Right lobe of liver (tissue), 6 donors: ENCODE measurements at places on chromosomes 5 and 9.

- no peak overlapping the region for H3K4me3 ChIP-seq
- no peaks in the 10 kb centered on the region for H3K36me3 ChIP-seq
- H3K27me3 ChIP-seq = no peaks in the 10 kb centered on the region
Measured at GRCh38 chr9:37542895-37543294, 33.3 kb downstream of the FBXO10 start.

GRCh38 chr9:131610231-131610761 is 65.0 kb downstream of the PRRT1B start:
- peaks cover 3% of the 10 kb centered on the region for H3K36me3 ChIP-seq
- H3K4me3 ChIP-seq = no peak overlapping the region
- no peaks in the 10 kb centered on the region for H3K27me3 ChIP-seq
- peaks cover 12% of the 10 kb centered on the region for H3K4me1 ChIP-seq
- no peak overlapping the region for H3K27ac ChIP-seq

DNA sequence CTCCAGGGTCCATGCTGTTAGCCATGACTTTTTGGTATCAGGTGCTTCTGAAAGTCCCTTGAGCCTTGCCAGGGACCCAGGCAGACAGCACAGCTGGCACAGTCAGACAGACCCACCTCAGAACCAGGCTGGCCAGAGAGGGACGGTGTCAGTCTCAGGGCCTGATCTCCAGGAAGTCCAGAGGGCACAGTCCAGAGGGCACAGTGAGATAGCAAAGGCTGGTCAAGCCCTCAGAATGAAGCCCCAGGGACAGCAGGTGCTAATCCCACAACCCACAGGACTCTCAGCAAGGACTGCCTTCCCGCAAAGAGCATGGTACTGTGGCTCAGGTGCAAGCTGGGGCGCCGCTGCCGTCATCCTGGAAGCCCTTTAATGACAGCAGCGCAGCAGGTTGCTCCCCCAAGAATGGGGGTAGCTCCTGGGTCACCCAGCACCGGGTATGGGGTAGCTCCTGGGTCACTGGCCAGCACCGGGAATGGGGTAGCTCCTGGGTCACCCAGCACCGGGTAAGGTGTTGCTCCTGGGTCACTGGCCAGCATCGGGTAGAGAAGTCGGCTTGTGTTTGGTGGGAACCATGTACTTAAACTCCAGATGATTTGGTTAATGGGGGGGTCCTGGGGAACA is 105.6 kb upstream of the PHYKPL start:
- peak overlapping the region; percentile 74 for H3K27ac ChIP-seq
- peak; percentile 91 for DNase-seq
- H3K27me3 ChIP-seq = no peaks in the 10 kb centered on the region
- H3K36me3 ChIP-seq = no peaks in the 10 kb centered on the region
- peak overlapping the region; percentile 64 for H3K4me3 ChIP-seq
- H3K4me1 ChIP-seq = peaks cover 4% of the 10 kb centered on the region

DNA sequence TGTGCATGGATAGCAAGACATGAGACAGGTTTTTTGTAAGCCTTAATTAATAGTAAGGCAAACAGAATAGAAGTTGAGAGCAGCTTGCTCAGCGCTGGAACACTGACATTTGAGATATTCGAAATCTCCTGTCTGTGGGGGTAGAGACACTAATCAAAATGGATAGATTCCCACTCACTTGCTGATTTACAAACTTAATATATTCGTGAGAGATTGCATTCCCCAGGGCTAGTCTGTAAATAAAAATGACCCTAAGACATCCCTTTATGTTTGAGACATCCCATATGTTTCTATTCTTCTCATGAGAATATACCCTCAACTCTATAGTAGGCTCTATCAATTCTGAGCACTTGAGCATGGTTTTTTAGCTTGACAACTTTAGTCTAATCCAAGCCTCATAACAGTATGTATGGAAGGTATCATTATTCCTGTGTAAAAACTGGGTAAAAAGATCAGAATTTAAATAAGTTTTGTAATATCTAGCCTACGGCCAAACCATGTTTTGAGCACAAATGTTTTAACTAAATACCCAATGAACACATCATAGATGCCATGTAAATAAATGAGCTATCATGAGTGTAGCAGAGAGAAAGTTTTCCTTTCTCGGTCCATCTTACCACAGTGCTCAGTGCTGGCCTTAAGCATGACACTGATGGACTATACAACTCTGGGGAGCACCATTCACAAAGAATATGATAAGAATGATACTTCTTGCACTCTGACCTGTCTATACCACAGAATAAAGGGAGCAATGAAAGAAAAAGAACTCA is 609.2 kb downstream of the PSAT1 start:
- no peaks in the 10 kb centered on the region for H3K27me3 ChIP-seq
- no peaks in the 10 kb centered on the region for H3K4me1 ChIP-seq
- H3K4me3 ChIP-seq = no peak overlapping the region
- DNase-seq = no peak
- H3K36me3 ChIP-seq = no peaks in the 10 kb centered on the region
- H3K27ac ChIP-seq = no peak overlapping the region

GRCh38 chr5:8391911-8392310 is 523.0 kb downstream of the MTRR start:
- DNase-seq = no peak
- H3K36me3 ChIP-seq = no peaks in the 10 kb centered on the region
- no peaks in the 10 kb centered on the region for H3K27me3 ChIP-seq
- H3K27ac ChIP-seq = no peak overlapping the region
- no peak overlapping the region for H3K4me3 ChIP-seq
